ENCODE measurements at places on chromosomes 6 and 20. TPM values are rescaled to one million over a fixed set of nuclear protein-coding genes. Genes with fewer than 3 reads are reported as not detected.

The PNPLA1 gene
- 0.14 TPM for total RNA-seq

DNA sequence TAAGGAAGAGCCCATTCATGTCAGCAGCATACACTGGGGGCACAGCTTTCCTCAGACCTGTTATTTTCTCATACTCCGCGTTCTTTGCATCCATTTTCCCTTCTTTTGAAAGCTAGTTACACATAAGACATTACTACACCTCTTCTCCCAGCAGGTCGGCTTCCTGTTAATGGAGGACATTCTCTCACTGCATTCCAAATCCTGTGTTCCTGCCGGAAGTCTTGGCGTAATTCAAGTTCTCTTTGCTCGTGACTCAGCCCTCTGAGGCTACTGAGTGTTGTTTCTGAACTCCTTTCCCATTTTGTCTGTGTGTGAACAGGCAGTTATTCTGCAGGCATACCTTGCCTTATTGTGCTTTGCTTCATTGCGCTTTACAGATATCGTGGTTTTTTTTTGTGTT, 97.5 kb upstream of the ZBTB24 start:
- no peak overlapping the region for H3K27ac ChIP-seq
- DNase-seq = no peak
- no peaks in the 10 kb centered on the region for H3K36me3 ChIP-seq
- no peaks in the 10 kb centered on the region for H3K27me3 ChIP-seq

- no peak for DNase-seq
- no peaks in the 10 kb centered on the region for H3K27me3 ChIP-seq
- peaks cover 45% of the 10 kb centered on the region for H3K4me1 ChIP-seq
- no peak overlapping the region for H3K27ac ChIP-seq
- H3K36me3 ChIP-seq = no peaks in the 10 kb centered on the region
Observed at GRCh38 chr6:14274546-14275492, 157.2 kb downstream of the CD83 start.

DNA sequence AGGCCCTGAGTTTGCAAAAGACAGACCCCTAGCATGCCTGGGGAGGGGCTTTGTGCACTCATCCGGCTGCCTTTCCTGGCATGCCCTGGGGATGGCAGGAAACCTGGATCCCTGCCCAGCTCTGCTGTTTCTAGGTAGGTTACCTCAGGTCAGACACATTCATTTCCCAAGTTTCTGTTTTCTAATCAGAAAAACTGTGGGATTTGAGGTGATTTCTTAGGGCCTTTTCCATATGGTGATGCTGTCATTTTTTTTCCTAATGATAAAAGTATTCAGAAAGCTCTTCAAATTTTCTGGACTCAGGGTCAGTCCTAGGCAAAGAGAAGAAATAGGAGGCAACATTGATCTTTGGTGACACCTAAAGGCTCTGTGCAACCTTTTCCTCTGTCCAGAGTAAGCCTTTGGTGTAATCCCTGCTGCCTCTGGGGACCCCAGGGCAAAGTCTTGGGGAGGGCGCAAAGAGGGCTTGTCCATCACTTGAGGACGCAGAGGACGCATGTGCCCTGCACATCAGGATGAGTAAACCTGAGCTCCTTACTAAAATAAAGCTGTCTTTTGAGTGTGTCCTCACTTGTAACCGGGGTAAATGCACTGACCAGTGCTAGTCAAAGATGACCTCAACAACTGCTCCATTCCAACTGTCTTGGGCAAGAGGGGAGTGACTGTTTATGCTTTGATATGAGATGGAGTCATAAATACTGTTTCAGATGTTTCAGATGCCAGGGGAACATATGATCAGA, 13.5 kb upstream of the TRAM2 start:
- no peaks in the 10 kb centered on the region for H3K36me3 ChIP-seq
- H3K27me3 ChIP-seq = no peaks in the 10 kb centered on the region
- no peak for DNase-seq
- no peak overlapping the region for H3K4me3 ChIP-seq
- no peak overlapping the region for H3K27ac ChIP-seq

The SNAP25 gene
- total RNA-seq = not detected

The ID1 gene
- 10.1 TPM for total RNA-seq

DNA sequence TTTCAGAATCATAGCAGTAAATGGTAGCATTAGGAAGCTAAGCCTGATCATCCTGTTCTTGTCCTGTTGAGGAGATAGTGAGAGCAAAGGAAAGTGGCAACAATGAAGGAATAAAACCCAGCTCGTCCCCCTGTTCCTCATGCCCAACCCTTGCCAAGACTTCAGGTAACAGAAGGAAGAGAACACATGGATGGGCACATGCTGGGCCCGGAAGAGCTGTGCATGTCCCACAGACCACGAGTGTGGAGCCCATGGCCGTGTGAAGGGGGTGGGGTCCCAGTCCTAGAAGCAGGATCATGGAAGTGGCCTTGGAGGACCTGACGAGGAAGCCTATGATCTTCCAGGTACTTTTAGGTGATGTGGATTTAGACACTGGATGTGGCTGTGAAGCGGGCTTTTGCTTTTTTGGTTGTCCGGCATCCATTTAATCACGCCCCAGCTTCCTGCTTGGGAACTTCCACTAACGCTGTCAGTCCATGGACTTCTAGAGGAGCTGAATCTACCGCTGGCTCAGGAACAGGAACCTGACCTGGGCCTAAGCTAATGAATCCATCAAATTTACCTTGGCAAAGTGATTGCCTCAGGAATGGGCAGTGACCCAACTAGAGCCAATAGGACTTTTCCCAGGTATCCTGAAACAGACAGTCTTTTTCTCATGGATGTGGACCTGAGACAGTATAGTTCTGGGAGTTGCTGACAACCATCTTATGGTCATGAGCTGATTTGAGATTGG, 79.3 kb upstream of the ARMC2 start:
- H3K4me3 ChIP-seq = no peak overlapping the region
- DNase-seq = no peak
- no peak overlapping the region for H3K27ac ChIP-seq

Data from natural killer cell (primary cell).